CD4-positive, alpha-beta memory T cell (primary cell): ENCODE measurements at places on chromosomes 4 and X.

DNA sequence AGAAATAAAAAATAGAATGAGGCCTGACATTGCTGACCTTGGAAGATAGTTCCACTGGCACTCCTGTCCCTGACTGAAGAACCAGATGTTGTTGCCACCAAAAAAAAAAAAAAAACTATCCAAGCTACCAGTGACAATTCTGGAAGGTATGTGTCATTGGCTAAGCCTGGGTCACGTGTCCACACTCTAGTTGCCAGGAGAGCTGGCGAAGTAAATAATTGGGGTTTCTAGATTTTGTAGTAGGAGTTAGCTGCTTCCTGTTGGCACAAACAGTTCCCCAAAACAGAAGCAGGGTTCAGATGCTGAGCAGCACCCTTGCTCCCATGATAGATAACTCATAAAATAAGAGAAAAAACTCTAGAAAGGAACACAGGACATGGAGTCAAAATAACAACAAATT lies 20.5 kb downstream of the MND1 start:
- no peaks in the 10 kb centered on the region for H3K4me1 ChIP-seq
- no peaks in the 10 kb centered on the region for H3K27me3 ChIP-seq
- no peaks in the 10 kb centered on the region for H3K36me3 ChIP-seq
- no peak overlapping the region for H3K4me3 ChIP-seq
- DNase-seq, result peak; percentile 26
- H3K27ac ChIP-seq, result no peak overlapping the region

- H3K4me3 ChIP-seq, result no peak overlapping the region
- H3K4me1 ChIP-seq, result no peaks in the 10 kb centered on the region
- no peaks in the 10 kb centered on the region for H3K36me3 ChIP-seq
- no peak for DNase-seq
- no peaks in the 10 kb centered on the region for H3K27me3 ChIP-seq
Measured at GRCh38 chr4:63218856-63219255, 1190.4 kb downstream of the TECRL start.

DNA sequence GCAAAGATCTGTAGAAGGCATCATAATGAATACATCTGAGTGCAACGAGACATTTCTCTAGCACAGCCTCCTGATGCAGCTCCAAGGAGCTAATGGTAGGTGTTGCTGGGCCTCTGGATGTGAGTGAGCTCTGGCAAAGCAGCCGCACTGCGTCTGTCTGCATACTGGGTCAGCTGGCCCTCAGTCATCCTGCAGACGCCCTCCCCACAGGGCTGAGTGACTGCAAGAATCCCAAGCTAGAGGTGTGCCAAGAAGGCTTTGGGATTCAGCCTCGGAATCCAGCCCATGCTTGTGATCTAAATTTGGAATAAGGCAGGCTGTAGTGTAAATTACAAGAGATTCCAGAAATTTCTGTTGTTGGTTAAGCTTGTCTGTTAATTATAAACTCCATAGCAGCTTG lies 18.5 kb downstream of the HERC3 start:
- H3K4me1 ChIP-seq, result peaks cover 70% of the 10 kb centered on the region
- peaks cover 12% of the 10 kb centered on the region for H3K36me3 ChIP-seq
- DNase-seq, result no peak
- H3K27ac ChIP-seq, result no peak overlapping the region

DNA sequence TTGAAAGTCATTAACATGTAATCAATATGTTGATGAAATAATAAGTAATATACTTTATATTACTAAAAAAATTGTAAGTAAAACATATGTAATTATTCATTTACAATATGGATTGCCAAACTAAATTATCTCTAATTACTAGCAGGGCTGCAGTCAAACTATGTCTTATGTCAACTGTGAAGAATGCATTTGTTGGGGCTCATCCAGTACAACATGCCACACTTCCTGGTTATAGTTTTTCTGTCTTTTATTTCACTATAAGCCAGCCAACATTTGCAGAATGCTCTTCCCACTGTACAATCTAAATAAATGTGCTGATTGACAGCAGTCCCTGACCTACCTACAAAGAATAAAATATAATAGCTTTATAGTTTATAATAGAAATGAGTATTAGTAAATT lies 975.4 kb upstream of the NDST4 start:
- H3K27ac ChIP-seq, result no peak overlapping the region
- no peaks in the 10 kb centered on the region for H3K4me1 ChIP-seq
- no peaks in the 10 kb centered on the region for H3K36me3 ChIP-seq
- no peak overlapping the region for H3K4me3 ChIP-seq
- no peaks in the 10 kb centered on the region for H3K27me3 ChIP-seq

DNA sequence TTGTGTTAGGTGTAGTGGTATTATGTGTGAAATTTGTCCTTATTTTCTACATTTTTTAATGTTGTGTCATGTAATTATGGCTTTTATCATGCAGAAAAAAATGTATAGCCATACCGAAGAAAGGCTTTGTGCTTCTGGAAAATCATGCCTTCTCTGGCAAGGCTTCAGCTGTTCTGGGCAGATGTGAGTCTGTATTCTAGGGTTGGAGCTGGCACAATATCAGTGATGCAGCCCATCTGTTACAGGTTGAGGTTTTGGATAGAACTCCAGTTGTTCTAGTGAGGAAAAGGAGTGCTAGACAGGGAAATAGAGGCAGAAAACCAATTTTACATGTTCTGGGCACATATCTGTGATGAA lies 44.8 kb upstream of the PRSS12 start:
- H3K27ac ChIP-seq, result no peak overlapping the region
- no peak overlapping the region for H3K4me3 ChIP-seq
- no peaks in the 10 kb centered on the region for H3K27me3 ChIP-seq
- no peak for DNase-seq
- no peaks in the 10 kb centered on the region for H3K4me1 ChIP-seq

DNA sequence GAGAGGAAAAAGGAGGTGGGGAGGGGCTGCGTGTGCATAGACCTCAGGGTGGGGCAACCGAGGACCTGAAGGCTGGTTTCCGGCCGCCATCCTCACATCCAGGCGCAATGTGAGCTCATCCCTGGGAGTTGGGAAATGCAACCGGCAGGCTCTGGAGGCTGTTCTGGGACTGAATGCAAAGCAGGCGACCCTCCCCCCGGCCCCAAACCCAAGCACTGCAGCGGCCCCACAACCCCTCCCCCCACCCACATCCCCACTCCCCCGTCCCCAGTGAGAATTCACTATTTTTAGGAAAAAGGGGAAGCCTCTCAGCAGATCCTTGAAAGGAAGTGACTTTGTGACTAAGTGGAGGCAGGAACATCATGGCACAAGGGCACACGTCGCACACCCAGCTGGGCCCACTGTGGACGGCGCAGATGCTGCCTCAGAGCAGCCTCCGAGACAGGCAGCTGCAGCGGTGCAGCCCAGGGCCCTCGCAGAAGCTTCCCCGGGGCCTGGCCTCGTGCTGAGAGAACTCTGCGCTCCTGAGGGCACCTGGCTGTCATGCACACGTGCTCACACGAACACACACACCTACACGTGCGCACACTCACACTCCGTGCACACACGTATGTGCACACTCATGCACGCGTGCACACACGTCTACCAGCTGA lies 1.3 kb upstream of the PDE6B start:
- DNase-seq, result no peak
- H3K27ac ChIP-seq, result no peak overlapping the region
- H3K36me3 ChIP-seq, result no peaks in the 10 kb centered on the region
- H3K4me1 ChIP-seq, result no peaks in the 10 kb centered on the region

DNA sequence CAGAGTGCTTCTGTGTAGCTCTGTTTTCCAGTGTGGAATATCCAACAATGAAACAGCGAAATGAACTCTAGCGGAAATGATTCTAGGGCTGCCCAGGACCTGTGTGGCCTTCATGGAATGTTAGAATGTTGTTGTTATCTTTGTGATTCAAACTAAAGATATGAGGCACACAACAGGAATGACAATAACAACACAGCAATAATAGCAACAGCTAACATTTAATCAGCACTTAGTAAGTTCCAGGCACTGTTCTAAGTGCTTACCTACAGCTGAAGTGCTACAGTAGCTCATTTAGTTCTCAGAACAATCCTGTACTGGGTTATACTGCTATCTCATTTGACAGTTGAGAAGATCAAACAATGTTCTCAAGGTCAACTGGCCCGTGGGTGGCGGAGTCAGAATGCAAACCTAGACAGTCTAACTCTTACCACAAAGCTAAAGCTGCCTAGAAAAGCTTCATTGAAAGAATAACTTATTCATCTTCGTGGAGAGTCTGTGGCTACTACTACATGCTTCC lies 63.7 kb downstream of the MAML3 start:
- peaks cover 16% of the 10 kb centered on the region for H3K4me1 ChIP-seq
- no peaks in the 10 kb centered on the region for H3K27me3 ChIP-seq
- H3K36me3 ChIP-seq, result no peaks in the 10 kb centered on the region
- H3K4me3 ChIP-seq, result no peak overlapping the region
- no peak overlapping the region for H3K27ac ChIP-seq
- DNase-seq, result no peak

DNA sequence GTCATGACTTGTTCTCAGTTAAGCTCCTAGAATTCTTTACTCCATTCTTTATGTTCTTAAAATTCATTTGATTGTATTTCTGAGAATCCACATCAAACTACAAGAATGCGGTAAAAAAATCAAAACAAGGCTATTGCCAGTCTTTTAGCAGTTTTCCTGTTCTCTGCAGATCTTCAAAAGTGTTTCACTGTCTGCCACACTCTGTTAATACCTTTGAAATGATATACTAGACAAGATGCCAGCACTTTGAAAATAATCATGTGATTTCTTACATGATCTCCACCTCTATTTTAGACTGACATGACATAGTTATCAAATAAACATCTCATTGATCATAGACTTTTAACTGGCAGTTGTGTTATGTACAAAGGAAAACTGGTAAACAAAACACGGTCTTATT lies 30.1 kb upstream of the GPRIN3 start:
- H3K4me1 ChIP-seq, result peaks cover 24% of the 10 kb centered on the region
- no peak overlapping the region for H3K27ac ChIP-seq
- H3K36me3 ChIP-seq, result no peaks in the 10 kb centered on the region
- H3K4me3 ChIP-seq, result no peak overlapping the region
- H3K27me3 ChIP-seq, result no peaks in the 10 kb centered on the region

DNA sequence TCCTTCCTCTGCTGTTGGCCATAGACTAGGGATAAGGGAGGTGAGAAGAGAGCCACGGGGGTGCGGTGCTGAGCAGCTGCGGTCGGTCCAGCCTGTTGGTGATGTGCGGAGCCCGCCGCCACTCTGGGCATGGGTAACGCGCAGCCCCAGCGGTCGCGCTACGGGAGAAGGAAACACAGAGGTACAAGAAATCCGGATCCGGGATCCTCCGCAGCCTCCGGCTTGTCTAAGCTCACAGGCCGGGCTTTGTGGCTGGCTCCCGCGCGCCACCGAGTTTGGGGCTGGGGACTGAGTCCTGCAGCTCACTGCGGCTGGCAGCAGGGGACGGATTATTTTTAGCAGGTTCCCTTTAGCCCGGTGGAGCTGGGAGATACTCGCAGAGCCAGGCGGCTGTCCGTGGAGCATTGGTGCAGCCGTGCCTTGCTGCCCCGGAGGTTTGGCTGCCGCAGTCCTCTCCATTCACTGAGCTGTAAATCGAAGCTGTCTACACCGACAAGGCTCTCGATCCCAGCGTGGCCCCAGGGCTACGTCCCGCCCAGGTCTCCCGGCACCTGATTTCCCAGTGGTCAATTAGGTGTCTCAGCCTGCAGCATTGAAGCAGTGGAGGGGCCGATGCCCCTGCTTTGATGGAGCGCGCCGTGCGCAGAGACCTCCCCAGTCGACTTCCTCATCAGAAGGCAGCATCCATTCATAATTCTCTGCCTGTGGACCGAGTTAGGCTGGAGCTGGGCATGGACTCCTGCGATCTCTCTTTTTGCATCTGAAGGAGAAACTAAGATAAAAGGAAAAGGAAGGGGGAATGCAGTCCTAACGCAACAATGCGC lies 81.9 kb upstream of the SCML1 start:
- no peaks in the 10 kb centered on the region for H3K36me3 ChIP-seq
- H3K4me1 ChIP-seq, result peaks cover 23% of the 10 kb centered on the region
- DNase-seq, result no peak
- no peaks in the 10 kb centered on the region for H3K27me3 ChIP-seq
- peak overlapping the region; percentile 17 for H3K4me3 ChIP-seq

GRCh38 chrX:100654261-100654660 lies 10.3 kb downstream of the SRPX2 start:
- no peak overlapping the region for H3K4me3 ChIP-seq
- H3K27me3 ChIP-seq, result no peaks in the 10 kb centered on the region
- no peak for DNase-seq

DNA sequence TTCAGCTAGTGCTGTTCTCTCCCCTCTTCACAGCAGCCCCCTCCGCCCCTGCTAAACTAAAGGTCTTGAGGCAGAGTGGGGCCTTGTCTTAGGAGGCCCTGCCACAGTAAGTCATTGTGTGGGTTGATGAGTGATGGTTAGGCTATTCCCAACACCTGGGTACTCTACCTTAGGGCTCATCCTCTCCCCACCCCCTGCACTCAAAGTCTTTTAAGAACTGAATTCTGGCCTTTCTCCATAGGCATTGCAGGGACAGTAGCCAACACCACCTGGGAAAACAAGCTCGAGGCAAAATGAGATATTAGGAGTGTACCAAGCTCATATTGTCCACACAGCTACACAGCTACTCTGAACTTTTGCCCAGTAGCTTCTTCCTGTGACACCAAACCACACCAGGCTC lies 42.5 kb downstream of the RAB40AL start:
- no peaks in the 10 kb centered on the region for H3K27me3 ChIP-seq
- H3K27ac ChIP-seq, result no peak overlapping the region
- H3K36me3 ChIP-seq, result no peaks in the 10 kb centered on the region
- H3K4me1 ChIP-seq, result no peaks in the 10 kb centered on the region
- DNase-seq, result no peak

GRCh38 chr4:112673686-112674085 lies 36.7 kb downstream of the LARP7 start:
- no peaks in the 10 kb centered on the region for H3K36me3 ChIP-seq
- H3K27me3 ChIP-seq, result no peaks in the 10 kb centered on the region
- DNase-seq, result no peak
- H3K27ac ChIP-seq, result no peak overlapping the region
- no peaks in the 10 kb centered on the region for H3K4me1 ChIP-seq

DNA sequence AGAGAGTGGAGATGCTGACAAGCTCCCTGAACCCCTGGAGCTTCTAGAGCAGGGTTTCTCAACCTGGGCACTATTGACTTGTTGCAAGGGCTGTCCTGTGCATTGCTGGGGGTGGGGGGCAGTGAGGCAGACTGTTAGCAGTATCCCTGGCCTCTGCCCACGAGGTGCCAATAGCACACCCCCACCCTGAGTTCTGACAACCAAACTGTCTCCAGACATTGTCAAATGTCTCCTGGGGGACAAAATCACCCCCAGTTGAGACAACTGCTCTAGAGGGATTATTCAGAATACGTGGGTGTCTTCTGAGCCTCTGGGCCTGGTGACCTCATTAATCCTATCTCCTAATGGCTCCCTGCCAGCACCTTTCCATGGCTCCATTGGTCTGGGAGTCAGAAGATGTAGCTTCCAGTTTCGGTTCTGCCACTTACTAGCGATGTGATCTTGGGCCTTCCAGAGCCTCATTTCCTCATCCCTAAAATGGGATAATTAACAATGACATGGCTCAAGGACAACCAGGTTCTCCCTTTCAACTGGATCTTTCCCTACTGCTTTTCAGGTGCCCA lies 17.6 kb upstream of the PJA1 start:
- H3K4me1 ChIP-seq, result no peaks in the 10 kb centered on the region
- DNase-seq, result no peak
- H3K27me3 ChIP-seq, result no peaks in the 10 kb centered on the region
- no peak overlapping the region for H3K4me3 ChIP-seq
- no peak overlapping the region for H3K27ac ChIP-seq
